Activated naive CD4-positive, alpha-beta T cell treated with anti-CD3 and anti-CD28 coated beads, Interleukin-2, amount 50 U/mL, for 16 hours (primary cell): ENCODE measurements at places on chromosomes 7 and 10.

GRCh38 chr10:43960981-43961380 lies 312.3 kb upstream of the ZNF32 start:
- DNase-seq: no peak

- no peak for DNase-seq
Measured at GRCh38 chr7:131370523-131370968, 42.9 kb downstream of the MKLN1 start.

GRCh38 chr10:37741831-37742230 lies 115.6 kb downstream of the ZNF248 start:
- DNase-seq: no peak

GRCh38 chr10:34758447-34758996 lies 56.6 kb downstream of the PARD3 start:
- no peak for DNase-seq

DNA sequence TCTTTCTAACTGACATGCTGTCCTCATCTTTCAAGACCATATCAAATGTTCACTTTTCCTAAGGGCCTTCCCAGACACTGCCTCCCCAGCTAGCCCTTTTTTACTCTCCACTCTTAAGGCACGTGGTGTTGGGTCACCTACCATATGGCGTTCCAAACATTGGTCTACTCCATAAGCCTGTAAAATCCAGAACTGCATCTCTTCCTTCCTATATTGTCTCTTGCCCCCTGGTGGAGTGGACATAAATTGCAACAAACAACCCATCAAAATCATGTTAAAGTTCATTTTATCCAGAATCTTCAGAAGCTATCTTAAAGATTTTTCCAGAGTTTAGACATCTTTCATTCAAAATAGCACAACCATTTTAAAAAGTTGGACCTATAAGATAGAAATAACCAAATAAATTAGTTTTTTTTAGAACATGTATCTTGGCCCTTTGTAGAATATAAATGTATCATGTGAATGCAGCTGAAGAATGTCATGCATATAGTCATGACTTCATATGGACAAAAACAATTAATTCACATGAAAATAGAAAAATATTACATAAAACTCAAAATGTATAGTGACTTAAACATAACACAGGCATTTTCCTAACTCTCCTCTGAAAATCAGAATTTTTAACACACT lies 180.6 kb upstream of the CHRM2 start:
- DNase-seq: no peak

GRCh38 chr7:85890244-85890811 lies 703.5 kb upstream of the SEMA3D start:
- DNase-seq: no peak

DNA sequence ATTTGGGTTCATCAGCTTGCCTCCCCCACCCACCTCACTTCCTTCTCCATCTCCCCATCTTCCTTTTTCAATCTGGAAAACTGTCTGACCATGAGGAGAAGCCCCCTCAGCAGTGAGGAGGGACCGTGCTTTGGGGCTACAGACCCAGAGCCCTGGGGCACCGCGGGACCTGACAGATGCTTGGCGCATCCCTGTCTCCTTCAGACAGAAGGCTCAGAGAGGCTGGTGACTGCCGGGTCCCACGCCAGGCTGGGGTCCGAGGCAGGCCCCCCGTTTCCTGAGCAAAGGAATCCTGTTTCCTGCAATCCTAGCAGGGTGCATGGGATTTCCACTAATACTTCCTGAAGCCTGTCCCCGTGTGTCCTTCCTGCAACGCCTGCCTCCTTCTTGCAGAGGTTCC lies 147.0 kb downstream of the FANK1 start:
- DNase-seq: no peak

DNA sequence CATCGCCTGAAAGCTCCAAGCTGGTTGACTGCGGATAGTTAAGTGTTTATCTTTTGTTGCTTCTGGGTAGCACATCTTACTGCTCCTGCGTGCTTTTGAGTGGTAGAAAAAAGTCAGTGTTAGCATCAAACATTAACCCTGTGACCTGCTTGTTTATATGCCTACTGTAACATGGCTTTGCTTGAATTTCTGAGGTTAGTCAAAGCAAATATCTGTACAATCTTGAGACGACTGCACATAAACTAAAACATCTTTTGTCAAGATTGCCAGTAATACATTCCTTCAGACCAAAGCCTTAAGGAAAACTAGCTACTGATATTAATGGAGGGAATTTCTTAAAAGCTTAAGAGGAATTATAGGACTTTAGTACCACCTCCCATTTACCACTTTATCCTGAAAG lies 163.7 kb downstream of the BAMBI start:
- DNase-seq: no peak

- no peak for DNase-seq
Measured at GRCh38 chr7:74097937-74098614, 14.5 kb downstream of the LIMK1 start.

DNA sequence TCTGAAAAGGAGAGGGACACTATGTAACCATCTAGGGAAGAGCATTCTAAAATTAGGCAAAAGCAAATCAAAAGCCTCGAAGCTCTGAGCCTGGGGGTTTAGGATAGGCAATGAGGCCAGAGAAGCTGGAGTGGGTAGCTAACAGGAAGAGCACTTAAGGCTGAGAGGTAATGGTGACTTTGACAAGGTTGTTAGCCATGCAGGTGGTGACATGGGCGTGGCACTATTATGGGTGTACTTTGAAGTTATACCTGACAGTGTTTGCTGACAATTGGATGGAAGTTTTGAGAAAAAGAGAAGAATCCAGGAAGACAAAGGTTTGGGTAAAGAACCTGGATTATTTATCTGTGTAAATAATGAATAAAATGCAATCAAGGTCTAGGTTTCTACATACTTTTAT lies 383.0 kb upstream of the SEMA3C start:
- no peak for DNase-seq

- no peak for DNase-seq
Measured at GRCh38 chr7:157874870-157875229, 538.0 kb downstream of the DNAJB6 start.
